ENCODE measurements at places on chromosomes 2 and 18.

GRCh38 chr2:46770622-46771021, 145.0 kb downstream of the MCFD2 start:
- no peak for DNase-seq

- DNase-seq = no peak
Observed at GRCh38 chr2:49029406-49029805, 124.9 kb downstream of the FSHR start.

DNA sequence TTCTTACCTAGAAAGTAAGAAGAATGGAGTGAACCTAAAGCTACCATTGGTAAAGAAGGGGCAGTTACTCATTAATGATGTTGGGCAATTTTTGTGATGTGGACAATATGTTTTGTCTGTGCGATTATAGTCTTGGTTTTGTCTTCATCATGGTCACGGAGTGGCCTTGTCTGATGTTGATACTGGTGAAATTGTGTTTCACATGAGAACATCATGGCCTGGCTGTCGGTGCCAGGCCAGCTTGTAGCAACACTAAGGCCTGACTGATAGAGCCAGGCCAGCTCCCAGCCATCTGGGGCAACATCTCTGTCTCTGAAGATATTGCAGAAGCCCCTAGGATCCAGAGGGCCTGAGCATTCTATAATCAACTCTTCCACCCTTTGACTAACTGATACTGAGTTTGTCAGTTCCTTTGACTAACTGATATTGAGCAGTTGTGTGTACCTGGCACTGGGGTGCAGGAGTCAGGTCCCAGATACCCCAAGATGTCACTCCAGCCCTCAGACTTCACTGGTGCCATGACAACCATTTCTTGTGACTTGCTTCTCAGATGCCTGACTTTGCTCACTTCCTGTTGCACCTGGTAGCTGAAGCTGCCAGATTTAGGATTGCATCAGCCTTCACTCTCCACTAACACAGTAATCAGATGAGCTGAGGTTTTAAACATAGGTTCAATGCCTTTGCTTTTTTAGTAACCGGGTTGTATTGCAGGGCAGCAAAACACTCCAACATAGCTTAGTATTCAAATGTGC, 62.5 kb downstream of the RPIA start:
- DNase-seq = no peak

DNA sequence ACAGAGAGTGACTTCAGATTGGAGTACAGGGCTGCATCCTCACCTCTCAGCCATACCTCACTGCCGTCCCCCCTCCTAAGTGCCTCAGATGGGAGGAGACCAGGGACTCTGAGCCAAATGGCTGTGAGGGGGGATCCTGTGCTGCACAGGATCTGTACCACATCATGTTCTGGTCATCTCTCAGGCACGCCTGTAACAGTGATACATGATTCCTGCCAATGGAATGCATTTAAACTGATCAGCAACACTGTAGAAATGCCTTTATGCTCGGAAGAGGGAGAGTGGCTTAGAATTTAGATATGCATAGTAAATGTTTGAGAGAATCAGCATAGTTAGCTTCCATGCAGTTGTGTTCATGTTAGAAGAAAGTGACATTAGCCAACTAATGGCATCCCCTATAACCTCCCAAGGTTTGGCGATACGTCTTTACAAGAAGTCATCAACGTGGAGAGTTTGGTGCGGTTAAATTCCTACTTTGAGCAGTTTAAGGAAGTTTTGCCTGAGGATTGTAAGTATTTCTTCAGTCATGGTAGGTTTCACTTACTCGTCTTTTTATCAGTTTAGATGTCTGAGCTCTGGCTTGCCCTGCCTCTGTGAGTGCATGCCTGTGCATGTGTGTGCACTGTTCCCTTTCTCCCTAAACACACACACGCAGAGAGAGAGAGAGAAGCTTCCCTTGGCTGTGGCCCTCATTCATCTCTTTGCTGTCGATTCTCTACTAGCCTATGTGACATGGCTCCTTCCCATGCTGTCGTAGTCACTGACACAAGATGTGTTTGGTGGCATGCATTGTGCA, 40.0 kb downstream of the COA5 start:
- DNase-seq = no peak

DNA sequence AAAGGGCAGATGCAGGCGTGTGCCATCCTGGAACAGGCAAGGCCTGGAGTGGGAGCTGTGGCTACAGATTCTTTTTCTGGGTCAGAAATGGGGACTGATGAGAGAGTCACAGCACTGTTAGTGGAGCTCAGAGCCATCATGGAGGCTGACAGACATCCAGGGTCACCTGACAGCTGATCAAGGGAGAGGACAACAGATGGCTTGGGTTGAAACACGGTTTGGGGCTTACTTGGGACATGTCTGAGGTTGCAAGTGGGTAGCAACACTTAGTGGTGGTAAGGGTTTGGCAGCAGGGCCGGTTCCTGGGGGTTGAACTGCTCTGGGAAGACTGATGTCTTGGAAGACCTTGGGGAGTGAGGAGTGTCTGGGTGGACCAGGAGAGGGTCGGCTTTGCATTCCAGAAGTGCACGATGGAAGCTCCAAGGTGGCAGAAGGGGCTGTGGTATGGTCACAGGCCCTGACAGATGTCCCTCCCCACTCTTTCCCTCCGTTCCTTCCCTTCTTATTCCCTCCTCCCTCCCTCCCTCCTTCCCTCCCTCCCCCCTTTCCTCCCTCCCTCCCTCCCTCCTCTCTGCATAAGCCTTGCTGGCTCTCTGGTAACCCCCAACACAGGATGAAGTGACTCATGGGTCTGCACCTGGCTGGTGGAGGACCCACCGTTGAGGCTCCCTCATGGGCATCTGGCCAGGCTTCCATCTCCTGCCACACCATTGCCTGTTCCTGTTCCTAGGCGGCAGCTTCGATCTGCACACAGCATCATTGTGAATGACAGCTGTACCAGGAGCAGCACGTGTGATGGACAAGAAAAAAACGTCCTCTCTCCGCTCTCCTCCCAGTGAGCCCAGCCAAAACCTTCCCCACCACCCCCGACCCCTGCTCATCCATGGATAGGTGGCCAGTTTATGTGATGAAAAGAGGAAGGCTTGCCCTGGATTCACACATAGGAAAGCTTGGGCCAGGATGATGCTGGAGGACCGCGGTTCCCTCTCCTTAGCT, 63.8 kb upstream of the RPL31 start:
- no peak for DNase-seq

DNA sequence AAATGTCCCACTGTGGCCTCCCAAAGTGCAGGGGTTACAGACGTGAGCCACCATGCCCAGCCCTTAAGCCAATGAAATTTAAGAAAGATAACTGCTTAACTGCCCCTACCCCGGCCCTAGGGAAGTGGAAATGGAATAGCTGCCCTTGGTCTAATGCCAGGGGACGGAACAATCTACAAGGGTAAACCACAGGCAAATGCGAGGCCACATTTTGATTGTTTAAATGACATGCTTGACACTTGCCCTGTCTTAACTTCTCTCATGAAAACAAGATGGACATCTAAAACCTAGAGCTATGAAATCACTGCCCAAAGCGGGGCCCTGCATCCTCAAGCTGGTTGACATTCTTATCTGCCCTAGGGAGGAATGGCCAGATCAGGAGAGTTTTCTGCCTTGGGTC, 5.5 kb upstream of the ITSN2 start:
- no peak for DNase-seq

GRCh38 chr2:144151405-144151804, 368.5 kb downstream of the ZEB2 start:
- no peak for DNase-seq

- DNase-seq = no peak
Observed at GRCh38 chr2:209614690-209615369, 156.8 kb upstream of the UNC80 start.

GRCh38 chr2:63257473-63257872, 206.8 kb downstream of the OTX1 start:
- no peak for DNase-seq

GRCh38 chr2:219218732-219219701, at the start of gene ABCB6:
ABCB6 (minus strand) TSS chr2:219218958; CDS start chr2:219218673, 285 bp downstream.
- DNase-seq = peak; percentile 65

DNA sequence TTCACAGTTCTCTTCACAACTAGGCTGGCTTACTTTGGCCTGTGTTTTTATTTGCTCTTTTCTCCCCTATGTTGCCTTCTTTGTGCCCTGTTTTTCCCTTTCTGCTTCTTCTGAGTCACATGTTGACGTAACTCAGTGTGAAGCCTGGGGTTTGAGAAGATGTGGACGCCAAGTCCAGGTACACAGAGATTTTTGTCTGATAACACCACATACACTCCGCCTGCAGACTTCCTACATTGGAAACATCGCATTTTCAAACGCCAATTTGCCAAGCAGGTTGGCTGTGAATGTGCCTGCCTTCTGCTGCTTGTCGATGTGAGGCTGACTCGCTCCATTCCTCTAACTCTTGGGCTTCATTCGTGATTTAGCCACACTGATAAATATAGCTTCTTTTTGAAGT, 62.6 kb upstream of the FN1 start:
- no peak for DNase-seq

GRCh38 chr2:15712551-15713342, 121.1 kb downstream of the DDX1 start:
- DNase-seq = no peak

DNA sequence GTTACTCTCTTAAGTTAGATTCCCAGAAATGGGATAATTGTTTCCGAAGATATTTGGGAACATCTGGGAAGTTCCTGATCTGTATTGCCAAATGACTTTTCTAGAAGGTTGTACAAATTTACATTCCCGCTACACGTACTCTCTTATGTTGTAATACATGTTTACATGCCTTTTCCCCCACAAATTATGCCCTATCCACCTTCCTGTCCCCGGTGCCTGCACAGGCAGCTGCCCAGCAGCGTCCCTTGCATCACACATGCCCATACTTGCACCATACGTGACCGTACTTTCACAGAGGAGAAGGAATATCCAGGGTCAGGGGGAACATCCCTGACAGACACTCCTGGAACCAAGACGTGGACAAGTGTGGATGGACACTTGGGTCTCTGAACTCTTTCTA, 24.2 kb upstream of the KLF11 start:
- no peak for DNase-seq

DNA sequence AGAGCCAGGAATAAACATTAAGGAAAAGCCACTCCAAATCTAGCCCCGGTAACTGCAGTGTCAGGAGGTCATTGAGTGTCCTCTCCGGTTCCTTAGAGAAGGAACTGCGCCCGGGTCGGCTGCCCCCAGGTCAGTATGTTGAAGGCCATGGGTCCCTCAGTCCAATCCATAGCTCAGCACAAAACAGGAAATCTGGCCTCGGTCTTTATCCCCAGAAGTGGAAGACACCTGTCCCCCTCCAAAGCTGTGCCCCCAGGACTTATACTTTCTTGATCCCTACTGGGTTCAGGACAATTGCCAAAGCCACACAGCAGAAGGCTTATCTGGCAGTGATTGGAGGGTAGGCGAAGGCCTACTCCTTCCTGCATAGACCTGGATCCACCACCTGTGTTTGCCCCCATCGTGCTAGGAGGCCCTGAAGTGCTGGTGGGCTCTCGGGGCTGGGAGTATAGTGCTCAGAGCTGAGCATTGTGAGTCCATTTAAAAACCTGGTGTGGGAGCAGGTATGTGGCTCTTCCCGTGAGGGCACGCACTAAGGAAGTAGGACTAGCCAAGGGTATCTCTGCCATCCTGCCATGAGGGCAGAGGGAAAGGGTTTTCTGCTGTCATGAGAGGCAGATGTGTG, 178.6 kb downstream of the SEPTIN10 start:
- DNase-seq = no peak

- no peak for DNase-seq
Observed at GRCh38 chr18:13386891-13387801, 168.6 kb downstream of the LDLRAD4 start.

GRCh38 chr2:190119257-190119656, 56.7 kb upstream of the MSTN start:
- no peak for DNase-seq

DNA sequence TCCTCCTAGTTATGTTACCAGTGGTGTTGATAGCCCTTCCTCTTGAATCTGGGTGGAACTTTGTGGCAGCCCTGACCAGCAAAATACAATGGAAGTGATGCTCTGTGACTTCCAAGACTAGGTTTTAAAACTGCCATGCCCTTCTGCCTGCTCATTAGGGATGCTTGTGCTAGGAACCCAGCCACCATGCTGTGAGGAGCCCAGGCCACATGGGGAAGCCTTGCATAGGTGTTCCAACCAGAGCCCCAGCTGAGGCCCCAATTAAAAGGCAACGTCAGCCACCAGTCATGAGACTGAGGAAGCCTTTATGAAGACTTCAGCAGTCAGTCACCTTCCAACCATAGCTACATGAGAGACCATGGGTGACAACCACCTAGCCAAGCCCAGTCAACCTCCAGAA, 14.0 kb upstream of the MAPRE2 start:
- no peak for DNase-seq

DNA sequence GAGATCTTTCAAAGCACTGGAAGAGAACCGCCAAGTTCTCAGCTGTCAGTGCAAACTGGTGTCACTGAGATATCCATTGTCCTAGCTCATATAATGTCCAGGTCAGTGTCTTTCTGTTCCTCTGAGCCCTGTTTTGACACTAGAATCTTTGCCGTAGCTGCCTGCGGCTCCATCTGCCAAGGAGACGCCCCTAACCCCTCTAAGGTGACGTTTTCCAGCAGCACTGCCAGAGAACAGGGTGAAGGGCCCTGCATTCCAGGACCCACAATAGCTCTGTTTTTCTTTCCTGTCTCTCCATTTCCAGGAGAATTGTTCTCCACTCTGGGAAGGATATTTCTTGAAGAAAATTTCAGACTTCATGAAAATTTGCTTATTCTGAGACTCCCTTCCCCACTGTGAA, 181.7 kb upstream of the SLC39A10 start:
- no peak for DNase-seq

DNA sequence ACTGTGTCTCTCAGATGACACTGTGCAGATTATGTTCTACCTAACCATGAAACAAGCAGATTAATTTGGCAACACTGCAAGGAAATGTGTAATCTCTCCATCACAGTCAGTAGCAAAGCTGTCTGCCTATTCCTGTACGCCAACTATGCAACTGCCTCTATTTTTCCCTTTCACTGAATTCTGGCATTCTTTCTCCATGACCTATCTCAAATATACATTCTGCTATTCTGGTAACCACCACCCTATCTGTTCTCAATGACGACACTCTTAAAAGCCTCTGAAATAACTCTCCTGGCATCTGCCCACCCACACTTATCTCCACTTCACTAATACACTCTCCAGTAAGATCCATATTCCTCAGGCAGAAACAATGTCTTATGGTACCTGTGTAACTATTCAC, 78.7 kb downstream of the ABCA12 start:
- DNase-seq = no peak

DNA sequence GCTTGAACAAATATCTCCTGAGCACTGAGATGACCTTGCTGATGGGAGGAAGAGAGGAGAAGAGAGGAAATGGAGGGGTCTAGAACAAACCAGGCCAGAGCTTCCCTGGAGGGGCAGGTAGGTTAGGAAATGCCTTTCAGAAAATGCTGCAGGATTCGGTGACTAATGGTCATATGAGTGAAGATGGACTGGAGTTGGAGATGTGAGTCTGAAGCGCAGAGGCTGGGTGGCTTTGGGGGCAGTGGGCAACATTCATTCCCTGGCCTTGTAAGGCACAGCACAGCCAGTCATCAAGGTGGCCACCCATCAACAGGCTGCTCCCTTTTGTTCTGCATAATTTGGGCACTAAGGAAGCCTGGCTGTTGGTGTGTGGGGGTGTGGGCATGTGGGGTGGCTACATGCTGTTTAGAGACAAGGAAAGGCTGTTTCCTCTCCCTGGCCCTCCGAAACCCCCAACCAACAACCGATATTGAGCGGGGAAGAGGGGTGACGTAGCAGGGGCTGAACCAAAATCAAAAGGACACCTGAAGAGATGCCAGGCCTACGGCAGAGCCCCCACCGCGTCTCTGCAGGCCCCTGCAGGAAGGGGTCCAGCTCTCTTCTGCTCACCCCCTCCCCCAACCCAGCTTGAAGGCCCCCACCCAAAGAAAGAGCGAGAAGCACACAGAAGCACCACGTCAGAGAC, 1.5 kb downstream of the SLC30A3 start:
- no peak for DNase-seq
